ENCODE measurements at places on chromosomes 11 and 22.

DNA sequence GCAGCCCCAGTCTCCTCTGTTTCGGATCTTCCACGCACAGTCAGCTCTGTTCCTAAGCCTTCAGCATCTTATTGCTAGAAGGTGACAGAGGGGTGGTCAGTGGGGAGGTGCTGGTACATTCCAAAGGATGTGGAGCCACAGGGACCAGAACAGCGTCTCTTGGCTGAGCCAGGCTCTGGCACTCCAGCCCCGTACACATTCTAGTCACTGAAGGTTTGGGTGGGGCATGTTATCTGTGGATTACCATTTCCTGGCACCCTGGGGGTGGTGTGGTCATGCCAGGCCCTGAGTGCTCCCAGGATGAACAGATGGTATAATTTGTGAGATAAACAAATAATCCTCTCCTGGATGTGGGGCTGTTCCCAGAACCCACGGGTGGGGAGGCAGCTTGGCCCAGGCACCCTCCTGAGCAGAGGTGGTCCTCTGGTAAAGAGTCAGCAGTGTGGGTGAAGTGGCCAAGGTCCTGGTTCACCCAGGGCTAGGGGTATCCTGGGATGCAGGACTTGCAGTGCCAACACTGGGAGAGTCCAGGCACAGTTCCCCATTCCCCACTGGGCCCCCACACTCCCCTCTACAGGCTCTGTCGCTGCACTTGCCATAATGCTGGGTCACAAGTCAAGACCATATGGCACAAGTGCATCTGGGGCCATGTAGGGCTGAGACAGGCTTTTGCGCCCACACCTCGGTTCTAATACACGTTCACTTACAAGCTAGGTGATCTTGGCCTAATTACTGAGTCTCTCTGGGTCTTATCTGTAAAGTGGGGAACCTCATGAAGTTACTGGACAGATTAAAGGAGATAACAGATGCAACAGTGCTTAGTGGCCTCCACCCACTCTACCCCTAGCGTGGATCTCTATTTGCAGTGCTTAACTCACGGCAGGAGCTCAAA lies 33.0 kb downstream of the DKK3 start:
- DNase-seq: peak; percentile 54

- DNase-seq: no peak
Measured at GRCh38 chr11:100778166-100778785, 91.2 kb downstream of the ARHGAP42 start.

- no peak for DNase-seq
Measured at GRCh38 chr11:68508425-68508824, 47.9 kb downstream of the PPP6R3 start.

DNA sequence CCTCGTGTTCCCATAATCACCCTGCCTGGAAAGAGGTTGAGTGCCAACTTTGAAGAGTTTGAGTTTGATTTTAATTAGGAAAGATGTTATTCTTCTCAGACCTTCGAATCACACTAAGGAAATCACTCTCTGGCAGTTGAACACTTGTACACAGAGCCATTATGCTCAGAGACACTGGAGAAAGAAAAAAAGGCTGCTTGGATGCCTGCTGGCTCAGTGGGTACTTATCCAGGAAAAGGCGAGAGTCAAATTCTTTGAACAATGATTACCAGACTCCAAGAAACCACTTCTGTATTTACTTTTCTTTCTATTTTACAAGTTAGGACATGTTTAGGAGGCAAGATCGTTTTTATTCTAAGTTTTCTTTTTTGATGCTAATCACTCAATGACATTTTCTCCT lies 438.5 kb upstream of the FAT3 start:
- DNase-seq: no peak

DNA sequence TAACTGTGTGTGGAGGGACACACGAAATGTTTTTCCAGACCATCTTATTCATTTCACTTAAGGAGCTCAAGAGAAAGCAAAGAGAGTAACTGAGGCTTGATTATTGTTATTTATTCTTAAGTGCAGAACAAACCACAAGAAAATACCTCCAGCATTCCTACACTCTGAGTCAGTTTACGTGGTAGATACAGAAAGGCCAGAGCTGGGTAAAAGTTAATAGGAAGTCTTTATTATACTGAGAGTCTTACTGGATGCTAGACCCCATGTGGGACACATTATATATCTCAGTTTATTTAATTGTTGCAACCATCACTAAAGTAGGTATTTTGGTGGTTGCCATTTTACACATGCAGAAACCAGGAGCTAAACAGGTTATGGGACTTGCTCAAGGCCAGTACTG lies 261.4 kb upstream of the POU2AF2 start:
- DNase-seq: no peak
